GM13977 (cell line): ENCODE measurements at places on chromosomes 2 and 18.
A peak's percentile ranks its signal among the peaks of the same experiment; 100 is the strongest.

DNA sequence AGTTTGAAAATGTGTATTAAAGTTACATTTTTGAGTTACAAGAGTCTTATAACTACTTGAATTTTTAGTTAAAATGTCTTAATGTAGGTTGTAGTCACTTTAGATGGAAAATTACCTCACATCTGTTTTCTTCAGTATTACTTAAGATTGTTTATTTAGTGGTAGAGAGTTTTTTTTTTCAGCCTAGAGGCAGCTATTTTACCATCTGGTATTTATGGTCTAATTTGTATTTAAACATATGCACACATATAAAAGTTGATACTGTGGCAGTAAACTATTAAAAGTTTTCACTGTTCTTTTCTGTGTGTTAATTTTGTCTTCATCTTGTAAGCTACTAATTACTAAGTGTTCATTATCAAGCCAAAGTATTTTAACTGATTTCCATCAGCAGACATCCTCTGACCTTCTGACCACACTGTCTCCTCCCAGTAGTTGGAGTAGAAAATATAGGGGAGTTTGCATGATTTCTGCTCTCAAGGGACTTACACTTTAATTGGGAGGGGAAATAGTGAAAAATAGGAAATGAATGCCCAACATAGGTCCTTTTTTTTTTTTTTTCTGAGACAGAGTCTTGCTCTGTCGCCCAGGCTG is 4.3 kb downstream of the PMAIP1 start:
- DNase-seq = no peak

GRCh38 chr18:11259469-11260150 is 110.2 kb upstream of the PIEZO2 start:
- no peak for DNase-seq

DNA sequence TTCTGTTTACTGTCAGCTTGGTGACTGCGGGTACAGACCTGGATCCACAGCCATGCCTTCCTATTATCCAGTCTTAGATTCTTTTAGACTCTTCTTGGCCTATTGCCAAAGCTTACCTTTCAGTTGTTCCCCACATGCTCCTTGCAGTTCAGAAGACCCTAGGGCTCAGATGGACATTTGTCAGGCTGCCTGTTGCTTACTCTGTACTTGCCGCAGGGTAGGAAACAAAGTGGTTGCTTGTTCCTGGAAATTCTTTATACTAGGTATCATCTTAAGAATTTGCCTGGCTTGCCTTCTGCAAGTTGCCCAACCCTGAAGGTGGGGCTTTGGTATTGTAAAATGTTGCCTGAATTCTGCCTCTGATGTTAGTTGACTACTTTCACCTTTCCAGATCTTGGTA is 24.4 kb downstream of the CD28 start:
- no peak for DNase-seq

- DNase-seq = no peak
Measured at GRCh38 chr2:74401891-74402290, 19.5 kb downstream of the C2orf81 start.

- no peak for DNase-seq
Measured at GRCh38 chr2:54636415-54637139, 86.9 kb upstream of the EML6 start.

GRCh38 chr2:44295633-44296359 is 20.5 kb downstream of the SLC3A1 start:
- DNase-seq = no peak

DNA sequence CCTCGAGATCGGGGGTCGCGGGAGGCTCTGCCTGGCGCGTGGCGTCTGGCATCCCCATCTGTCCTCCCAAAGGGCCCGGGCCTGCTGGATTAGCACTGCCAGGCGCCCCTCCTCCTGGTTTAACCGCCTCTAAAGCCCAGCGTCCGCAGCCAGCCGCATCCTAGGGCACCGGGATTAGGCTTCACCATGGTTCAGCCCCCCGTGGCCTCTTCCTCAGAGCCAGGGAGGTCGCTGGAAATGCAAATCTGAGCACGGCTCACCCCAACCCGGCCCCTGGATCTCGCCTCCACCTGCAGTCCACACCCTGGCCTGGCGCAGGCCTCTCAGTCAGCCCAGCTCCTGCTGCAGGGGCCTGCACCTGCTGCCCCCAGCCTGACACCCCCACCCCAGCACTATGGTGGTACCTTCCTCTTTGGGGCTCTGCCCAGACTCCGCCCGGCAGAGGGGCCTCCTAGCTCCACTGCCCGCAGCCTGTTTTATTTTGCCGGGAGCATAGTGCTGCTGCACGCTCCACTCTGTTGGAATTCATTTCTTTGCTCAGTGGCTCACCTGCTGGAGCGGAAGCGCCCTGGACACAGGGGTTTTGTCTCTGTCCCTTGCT is 13.2 kb downstream of the PRELID3A start:
- DNase-seq = peak; percentile 48

GRCh38 chr2:62071760-62072680 is 123.9 kb upstream of the B3GNT2 start:
- no peak for DNase-seq

GRCh38 chr2:58369594-58369993 is 128.5 kb upstream of the FANCL start:
- no peak for DNase-seq

- no peak for DNase-seq
Measured at GRCh38 chr2:88683160-88684021, 8.1 kb upstream of the RPIA start.

- DNase-seq = peak; percentile 49
Measured at GRCh38 chr2:42971947-42972736, 179.8 kb upstream of the HAAO start.

DNA sequence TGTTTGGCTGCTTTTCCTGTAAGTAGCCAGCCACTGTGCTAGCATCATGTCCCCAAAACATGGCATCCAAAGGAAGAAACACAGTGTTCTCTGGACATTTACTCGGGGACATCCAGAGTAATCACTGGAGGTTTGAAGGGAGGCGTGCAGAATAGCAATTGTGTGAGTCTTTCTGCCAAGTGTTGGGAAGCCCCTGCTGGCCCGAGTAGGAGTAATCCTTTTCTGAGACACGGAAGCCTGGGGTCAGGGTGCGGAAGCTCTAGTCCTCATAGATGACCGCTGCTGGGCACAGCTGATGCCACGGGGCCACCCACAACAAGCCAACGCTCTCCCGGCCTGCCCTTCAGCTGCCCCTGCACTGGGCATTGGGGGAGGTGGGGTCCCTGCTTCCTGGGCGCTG is 24.8 kb upstream of the HDAC4 start:
- no peak for DNase-seq

DNA sequence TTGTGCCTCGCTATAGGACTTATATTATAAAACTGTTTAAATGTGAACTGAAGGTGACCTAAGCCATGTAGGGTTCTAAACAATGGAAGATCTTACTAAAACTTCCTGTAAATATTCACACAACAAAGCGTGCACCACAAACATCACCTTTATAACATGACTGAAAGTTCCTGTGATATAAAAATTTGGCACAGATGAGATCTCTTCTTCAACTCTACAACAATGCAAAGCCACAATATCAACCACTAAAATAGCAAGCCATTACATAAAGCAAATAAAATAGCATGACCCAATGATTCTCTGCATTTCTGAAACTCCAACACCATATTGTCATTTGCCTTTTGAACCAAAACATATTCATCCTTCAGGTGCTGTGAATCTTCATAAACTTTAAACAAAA is 3.5 kb downstream of the YES1 start:
- no peak for DNase-seq

DNA sequence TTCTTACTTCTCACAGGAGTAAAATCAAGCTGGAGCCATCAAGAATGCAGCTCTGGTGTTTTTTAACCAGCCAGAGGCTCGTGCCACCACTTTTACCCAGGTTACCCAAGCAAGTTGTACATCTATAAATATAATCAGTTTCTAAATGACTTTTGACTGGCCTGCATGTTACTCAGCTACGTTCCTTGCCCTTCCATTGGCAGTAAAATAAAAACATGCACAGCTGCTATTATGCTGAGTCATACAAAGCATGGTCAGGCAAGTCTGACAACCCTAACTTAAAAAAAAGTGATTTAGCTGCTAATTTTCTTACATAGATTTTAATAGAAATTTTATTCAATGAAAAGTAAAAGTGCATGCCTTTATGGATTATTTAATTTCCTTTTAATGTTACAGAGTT is 111.7 kb upstream of the CSRNP3 start:
- DNase-seq = no peak

DNA sequence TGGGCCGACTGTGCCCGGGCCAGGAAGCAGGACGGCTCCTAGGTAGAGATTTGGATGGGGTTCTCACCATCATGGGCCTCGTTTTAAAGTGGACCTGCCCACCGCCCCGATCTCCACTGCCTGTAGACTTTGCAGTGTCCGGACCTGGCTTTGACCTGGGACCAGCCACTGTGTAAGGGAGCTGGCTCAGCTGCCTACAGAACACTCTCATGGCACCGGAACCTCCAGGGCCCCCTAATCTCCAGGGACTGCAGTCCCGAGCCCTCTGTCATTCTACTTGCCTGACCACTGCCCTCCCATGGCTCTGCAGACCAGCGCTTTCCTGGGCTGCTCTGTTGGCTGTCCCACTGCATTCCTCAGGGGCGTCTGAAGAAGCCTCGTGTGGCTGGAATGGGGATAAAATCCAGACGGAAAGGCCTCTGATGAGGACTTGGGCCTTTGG is 120.8 kb downstream of the GLI2 start:
- no peak for DNase-seq

DNA sequence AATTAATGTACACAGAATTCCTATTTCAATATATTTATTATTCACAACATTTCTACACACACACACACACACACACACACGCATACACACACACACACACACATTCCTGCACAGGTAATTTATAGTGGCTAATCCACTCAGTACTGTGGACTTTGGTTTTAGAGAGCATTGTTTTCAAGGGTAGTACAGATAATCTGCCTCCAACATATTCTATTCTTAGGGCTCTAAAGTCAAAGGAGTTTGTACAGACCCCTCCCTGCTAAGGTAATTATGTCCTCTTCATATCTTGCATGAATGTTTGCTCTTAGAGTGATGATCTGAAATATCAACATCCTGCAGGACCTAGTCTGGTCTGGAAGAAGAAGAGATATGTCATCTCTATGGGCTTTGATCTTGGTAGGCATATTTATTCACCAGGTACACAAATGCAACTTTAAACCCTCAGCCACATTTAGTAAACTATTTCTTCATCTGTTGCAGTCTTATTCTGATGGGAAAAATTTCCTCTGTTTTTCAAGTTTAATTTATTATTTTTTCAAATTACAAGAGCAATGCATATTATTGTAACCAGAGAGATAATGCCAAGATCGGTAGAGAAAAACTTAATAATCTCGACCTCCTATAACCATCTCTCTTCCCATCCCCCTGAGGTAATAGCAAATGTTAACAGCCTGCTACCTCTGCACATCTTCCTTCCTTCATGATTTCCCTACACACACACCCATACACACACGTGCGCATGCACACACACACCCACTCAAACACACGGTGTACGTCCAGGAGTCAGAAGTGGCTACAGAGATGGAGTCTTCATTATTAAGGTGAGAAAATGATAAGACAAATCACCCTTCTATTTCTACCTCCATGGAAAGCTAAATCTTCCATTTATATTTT is 18.3 kb upstream of the POLE4 start:
- DNase-seq = no peak

DNA sequence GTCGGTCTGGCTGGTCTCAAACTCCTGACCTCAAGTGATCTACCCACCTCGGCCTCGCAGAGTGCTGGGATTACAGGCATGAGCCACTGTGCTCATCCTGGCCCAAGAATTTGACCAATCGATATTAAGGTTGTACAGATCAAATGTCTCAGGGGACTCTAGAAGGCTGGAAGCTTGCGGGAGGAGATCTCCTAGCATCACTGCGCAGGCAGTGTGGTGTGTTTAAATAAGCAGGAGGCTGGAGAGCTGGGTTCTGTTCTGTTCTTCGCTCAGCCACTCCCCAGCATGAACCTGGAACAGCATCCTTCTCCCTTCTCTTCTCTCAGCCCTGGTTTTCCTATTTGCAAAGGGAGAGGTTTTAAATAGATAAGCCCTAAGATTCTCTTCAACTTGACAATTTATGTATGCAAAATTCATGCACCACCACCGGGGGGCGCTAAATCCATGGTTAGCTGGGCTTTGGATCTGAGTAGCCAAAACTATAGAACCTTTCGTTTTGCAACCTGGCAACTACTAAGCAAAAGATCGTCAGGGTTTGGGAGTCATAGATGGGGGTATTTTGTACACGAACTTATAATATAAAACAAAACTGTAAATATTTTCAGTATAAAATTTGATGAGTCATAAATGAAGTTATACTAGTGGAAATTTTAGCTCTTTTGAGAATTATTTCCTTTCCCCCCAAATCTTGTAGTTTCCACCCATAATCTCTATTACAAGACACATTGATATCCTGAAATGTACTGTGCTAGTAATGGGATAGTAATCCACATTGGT is 60.6 kb downstream of the SLC16A14 start:
- peak; percentile 61 for DNase-seq

DNA sequence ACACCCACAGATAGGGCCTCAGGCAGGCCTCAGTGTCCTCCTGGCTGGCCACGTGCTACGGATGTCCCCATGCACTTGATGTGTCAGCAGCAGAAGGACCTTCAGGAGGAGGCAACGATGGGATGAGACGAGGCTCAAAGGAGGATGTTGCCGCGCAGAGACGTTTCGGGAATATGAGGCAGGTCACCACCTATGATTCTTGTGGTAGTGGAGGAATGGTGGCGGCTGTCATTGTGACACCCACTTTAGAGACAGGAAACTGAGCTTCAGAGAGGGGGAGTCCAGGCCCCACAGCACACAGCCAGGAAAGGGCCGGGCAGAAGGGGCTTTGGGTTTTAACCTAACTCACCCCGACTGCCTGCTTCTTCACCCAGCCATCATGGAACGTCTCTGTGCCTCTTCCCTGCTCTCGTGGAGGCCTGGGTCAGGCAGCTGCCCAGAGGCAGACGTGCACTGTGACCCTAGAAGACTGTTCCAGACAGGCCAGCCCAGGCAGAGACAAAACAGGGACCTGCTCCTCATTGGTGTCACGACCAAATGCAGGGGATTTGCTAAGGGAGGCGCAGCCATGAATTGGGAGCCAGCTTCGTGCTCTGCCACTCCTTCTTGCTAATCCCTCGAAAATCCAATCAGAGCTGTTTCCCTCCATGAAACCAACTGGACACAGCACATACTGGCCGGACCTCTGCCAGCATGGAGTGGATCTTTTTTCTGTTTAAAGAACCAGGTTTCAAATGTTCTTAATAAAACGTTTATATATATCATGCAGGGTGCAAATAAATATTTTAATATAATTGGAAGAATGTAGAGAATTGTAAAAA is 169.2 kb downstream of the ASB1 start:
- no peak for DNase-seq

GRCh38 chr2:11533278-11534070 is at the start of gene GREB1:
Gene GREB1 (plus strand): TSS chr2:11534045. CDS start chr2:11556615, 22,570 bp downstream.
- DNase-seq = no peak

- no peak for DNase-seq
Measured at GRCh38 chr2:128628206-128628605, 309.5 kb upstream of the HS6ST1 start.

- no peak for DNase-seq
Measured at GRCh38 chr2:187188783-187189631, 259.0 kb downstream of the CALCRL start.
